ENCODE measurements at places on chromosomes 1 and 21.

GRCh38 chr1:245067257-245067656, 87.5 kb upstream of the KIF26B start:
- DNase-seq = no peak

DNA sequence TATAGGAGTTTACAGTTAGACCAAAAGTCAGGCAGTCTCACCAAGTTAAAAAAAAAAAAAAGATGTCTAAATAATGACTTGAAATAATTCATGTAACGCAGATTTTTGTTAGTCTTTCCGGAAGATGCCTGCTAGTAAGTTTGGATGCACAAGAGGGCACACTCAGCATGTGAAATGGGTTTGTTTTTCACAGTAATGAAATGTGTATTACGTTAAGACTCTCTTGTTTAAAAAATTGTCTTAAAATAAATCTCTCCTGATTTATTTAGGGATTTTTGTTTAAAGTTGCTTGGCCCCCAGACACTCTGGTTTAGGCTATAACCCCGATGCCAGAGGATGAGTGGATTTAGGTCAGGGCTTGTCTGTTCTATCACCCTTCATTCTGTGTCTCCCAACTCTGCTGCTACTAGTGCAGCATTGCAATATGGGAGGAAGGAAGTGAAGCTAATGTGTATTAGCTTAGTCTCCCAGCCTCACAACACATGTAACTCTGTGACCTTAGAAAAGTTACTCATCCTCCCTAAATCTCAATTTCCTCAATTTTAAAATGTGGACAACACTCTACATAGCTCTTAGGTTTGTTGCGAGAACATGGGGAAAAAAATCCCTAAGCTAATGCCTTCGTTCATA, 25.7 kb downstream of the CTH start:
- no peak for DNase-seq

- DNase-seq = no peak
Measured at GRCh38 chr1:85109475-85109874, 61.2 kb upstream of the MCOLN3 start.

DNA sequence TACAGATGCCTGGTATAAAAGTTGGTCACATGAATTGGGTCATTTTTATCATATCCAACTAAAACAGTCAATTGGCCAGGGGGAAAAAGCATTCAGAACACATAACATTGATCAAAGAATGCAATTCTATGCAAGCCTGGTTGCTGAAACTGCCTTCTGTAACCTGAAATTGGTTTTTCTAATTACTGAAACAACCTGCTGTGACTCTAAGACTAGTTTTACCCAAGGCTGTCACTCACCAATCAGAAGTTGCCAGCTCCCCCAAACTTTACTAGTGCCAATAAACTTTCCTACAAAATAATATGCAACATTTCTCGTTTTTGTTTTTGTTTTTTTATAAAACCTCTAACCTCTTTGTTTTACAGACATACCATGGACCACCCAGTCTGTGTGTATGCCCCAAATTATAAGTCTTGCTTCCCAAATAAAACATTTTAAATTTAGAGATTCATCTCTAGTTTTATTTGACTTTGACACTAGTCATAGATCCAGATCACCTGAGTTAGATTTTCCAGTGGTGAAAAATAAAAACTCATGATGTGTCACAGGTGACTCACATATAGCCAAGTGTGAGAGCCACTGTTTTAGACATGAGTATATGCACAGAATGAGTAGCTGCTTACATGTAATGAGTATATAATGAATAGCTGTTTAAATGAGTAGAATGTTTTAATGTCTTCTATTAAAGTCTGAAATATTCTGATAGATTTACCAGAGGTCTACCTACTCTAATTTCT, 64.2 kb upstream of the CR2 start:
- DNase-seq = no peak

- no peak for DNase-seq
Measured at GRCh38 chr21:36790616-36791015, 91.7 kb downstream of the SIM2 start.

DNA sequence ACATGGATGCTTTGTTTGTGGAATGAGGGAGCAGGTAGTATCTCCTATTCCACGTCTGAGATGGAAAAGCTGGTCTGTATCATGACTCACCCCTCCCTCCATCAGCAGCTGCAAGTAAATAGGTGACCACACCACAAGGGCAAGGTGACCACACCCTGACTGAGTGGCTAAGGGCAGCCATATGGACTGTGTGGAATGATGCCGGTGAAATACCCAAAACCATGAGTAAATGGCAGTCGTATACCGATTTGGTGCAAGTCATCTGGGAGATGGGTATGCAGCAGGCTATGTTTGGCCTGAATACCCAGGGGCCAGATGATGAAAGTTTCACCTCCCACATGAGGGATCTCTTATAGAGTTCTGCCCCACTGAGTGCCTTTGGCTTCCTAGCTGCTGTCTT, 15.8 kb upstream of the UBE2U start:
- no peak for DNase-seq

GRCh38 chr1:156539818-156540355, 32.5 kb downstream of the IQGAP3 start:
- DNase-seq = no peak

- no peak for DNase-seq
Measured at GRCh38 chr21:18725653-18726052, 322.1 kb upstream of the TMPRSS15 start.

DNA sequence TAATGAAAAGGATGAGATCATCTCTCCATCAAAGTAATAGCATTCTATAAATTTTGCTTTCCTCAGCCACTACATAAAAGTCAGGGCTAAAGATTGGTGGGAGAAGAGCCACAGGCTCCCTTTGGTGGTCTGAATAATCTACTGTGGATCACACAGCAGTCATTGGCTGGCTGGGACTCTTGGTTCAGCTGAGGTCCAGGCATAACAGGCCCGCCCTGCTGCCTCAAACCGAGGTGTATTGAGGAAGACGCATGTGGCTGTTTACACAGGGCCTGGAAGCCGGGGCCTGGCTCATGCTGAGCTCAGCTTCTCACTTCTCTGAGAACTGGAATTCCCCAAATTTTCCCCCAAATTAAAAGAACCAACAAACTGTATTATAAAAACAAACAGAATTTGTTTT, 139.2 kb downstream of the PTPRC start:
- DNase-seq = no peak

GRCh38 chr1:172870901-172871606, 179.7 kb downstream of the TNFSF18 start:
- no peak for DNase-seq

- DNase-seq = no peak
Measured at GRCh38 chr1:16175610-16176553, 20.0 kb upstream of the EPHA2 start.

GRCh38 chr1:246856371-246856770, 75.4 kb downstream of the AHCTF1 start:
- DNase-seq = no peak

GRCh38 chr1:222928212-222928611, 113.4 kb downstream of the DISP1 start:
- no peak for DNase-seq

GRCh38 chr1:20343149-20343937, 52.7 kb downstream of the VWA5B1 start:
- DNase-seq = no peak

- no peak for DNase-seq
Measured at GRCh38 chr1:14907416-14907815, 246.1 kb upstream of the TMEM51 start.

DNA sequence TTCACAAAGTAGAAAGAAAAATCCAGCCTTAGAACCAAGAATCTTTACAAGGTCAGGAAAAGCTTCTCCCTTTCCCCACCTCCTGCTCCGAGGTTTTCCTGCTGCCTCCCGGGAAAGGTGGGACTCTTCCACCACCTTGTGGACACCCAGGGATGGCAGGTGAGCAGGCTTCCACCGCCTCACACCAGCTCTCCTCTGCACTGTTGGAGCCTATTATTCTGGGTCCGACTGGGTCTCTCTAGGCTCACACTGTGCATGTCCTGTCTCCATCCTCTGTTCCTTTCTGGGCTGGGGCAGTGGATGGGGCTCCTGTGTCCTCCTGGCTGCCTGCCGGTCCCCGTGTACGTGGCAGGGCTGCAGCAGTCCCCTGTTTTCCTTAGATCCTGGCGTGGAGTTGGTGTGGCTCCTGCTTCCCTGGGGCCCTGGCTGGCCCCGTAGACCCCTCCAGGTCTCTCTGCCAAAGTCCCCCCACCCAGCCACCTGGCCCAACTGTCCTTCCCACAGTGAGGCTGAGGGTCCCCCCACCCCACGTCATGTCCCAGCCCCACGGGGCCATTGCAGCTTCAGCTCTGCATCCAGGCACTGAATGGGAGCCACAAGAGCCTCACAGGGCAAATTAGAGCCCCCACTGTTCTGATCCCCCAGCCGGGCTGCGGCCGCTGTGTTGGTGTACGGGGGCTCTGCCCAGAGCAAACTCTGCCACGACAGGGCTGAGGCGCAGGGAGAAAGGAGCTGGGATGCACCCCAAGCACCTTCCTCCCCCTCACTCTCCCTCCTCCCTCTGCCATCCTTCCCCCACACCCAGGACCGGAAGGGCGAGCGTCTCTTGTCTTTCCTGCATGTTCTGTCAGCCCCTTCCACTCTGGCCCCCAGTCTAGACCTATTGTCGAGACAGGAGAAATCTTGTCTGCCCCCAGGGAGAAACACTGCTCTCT, 3.3 kb upstream of the SLC45A1 start:
- no peak for DNase-seq
